ENCODE measurements at places on chromosomes 11 and 22. TPM values are rescaled to one million over a fixed set of nuclear protein-coding genes. Genes with fewer than 3 reads are reported as not detected.

The JHY gene
- 2.6 TPM for total RNA-seq

DNA sequence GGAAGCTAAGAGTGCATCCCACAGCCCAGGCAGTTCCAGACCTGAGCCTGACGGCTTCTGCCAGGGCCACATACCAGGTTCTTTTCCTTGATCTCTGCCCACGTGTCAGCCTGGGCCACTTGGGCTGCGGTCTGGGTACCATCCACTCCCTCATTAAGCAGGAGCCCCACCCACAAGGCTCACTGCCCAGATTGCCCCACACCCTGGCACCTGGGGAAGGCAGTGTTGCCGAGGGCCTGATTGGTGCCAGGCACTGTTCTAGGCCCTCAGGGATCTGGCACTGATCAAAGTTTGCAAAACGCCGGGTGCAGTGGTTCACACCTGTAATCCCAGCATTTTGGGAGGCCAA is 15.4 kb downstream of the GGA1 start:
- no peak for DNase-seq

DNA sequence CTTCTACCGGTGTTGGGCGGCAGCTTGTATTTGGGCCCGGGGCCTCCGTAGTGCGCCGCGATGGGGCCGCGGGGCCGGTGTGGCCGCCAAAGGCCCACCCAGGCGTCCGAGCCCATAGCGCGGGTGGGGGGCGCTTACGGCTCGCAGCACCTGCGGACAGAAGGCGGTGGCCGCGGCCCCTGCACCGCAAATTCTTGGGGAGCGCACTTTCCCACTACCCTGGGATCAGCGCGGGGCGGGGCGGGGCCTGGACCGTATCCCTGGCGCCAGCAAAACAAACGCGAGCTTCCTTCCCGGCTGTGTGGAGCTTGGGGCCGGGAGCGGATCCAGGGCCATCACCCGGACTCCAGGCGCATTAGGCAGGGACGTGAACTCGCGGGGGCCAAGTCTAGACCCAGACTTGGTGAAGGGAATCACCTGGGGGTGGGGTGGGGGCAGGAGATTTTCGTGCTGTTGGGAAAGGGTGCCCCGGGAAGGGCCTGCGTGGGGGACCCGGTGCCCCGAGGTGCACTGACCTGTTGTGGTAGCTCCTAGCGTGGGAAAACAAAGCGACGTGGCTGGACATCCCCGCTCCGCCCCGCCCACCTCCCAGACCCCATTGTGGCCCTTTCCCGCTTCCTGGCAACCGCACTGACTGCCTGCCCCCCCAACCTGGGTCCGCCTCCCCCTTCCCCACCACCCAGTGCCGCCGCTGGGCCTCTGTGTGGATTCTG is 2.3 kb upstream of the TYMP start:
- peak; percentile 93 for DNase-seq

- no peak for DNase-seq
Observed at GRCh38 chr22:37998543-37998942, 14.2 kb upstream of the SOX10 start.

The SLC15A3 gene
- total RNA-seq: 19.1 TPM

The CD3G gene
- total RNA-seq: not detected

- DNase-seq: no peak
Observed at GRCh38 chr11:863023-863909, 20.6 kb downstream of the TSPAN4 start.

DNA sequence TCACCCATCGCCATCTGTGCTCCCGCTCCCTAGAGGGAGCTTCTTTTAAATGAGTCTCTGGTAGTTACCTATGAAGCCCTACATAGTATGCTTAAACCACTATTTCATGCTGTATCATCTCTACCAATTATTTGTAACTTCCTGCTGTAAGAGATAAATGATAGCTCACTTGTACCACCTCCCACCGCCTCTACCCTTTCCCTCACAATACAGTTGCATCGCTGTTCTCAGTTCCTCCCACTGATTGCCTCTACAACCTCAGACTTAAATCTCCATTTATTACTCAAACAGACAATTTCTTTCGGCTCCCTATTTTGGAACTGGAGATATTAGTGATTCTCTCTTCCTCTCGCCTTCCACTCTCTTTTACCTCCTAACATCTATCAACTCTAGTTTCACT is 222.9 kb upstream of the ZC3H12C start:
- no peak for DNase-seq

DNA sequence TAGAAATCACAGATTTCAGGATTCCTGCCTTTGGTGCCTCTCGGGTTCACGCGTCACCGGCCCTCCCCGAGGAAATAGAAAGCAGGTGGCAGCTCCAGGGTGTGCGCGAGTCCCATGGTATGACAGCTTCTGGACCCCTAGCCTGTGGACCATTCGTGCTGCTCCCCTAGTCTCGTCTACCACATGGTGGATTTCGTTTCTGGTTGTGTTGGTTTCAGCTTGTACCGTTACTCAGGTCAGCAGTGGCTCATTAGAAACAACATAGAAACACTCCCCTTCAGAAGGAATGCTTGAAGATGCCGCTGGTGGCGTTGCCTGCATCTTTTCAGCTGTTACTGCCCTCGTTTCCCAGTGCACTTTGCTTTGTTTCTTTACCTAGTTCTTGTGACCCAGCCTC is 700 bp downstream of the TTC17 start:
- no peak for DNase-seq

DNA sequence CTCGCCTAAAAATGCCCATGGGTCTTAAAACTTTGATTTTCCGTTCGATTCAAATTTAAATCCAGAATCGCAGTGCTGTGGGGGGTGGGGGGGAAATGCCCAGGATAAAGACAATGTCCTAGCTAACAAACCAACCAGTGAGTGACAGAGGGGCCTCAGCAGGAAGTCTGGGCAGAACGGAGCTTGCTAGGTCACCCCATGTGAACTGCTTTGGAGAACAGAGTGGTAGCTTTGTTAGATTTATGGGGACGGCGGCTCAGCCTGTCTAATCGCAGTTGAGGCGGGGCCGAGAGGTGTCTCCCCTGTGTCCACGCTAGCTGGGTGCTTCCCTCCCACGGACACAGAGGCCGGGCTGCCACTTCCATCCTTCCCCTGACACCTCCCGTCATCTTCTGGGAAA is 243.9 kb downstream of the CTTN start:
- no peak for DNase-seq

- no peak for DNase-seq
Observed at GRCh38 chr11:35906681-35907080, 37.2 kb upstream of the LDLRAD3 start.

The TRIM48 gene
- total RNA-seq: not detected

GRCh38 chr11:61959114-61959513 is 8.3 kb downstream of the FTH1 start:
- no peak for DNase-seq

- no peak for DNase-seq
Observed at GRCh38 chr22:18013947-18014346, 10.4 kb downstream of the MICAL3 start.

The GNAZ gene
- 3.1 TPM for total RNA-seq

The MYEOV gene
- not detected for total RNA-seq

The C22orf42 gene
- not detected for total RNA-seq

DNA sequence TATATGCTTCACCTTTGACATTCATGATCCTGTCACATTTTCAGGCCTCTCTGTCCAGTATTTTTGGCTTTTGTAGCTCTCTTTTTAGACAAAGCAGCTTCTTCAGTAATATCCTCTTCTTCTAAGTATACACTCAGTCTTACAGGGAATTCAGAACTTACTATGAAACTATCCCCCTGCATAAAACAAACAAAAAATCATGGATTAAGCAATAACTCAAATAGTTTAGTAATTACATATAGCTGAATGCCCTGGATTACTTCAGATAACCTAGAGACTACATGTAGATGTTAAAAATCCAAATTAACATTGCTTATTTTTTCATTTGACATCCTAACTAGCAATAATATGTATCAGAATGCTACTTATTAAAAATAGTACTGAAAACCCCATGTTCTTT is 5.2 kb downstream of the TAF1D start:
- no peak for DNase-seq

The ANO3 gene
- 0.05 TPM for total RNA-seq

The ARHGAP32 gene
- total RNA-seq: 5.7 TPM

The RAB38 gene
- total RNA-seq: 0.73 TPM

The ELFN2 gene
- total RNA-seq: 0.19 TPM

- no peak for DNase-seq
Observed at GRCh38 chr11:80167766-80168165, 726.9 kb upstream of the TENM4 start.

GRCh38 chr11:114909866-114910265 is 231.5 kb downstream of the NXPE2 start:
- no peak for DNase-seq

The DBX1 gene
- total RNA-seq: not detected

Data from Right ventricle myocardium superior (tissue), 1 donor.